ENCODE measurements at places on chromosomes 3 and 15.

- DNase-seq, result no peak
These were observed 328.8 kb upstream of the THBS1 start for GRCh38 chr15:39252134-39252470.

- no peak for DNase-seq
These were observed 185.1 kb upstream of the TPM1 start for GRCh38 chr15:62857411-62857853.

DNA sequence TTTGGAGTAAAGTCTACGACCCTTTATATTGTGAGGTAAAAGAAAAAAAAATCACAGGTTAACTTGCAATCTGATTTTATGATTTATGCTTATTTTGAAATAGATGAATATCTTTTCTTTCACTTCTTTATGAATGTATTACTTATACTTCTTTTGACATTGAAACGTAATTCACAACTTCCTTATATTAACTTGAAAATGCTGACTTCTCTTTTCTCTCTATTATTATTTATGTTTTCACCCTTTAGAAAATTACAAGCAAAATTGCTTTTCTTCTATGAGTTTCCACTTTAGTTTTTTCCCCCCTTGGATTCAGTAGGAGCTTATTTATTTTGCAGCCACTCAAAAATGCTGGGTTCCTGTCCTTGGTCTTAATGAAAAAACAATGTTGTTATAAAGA, 25.4 kb downstream of the ACP3 start:
- no peak for DNase-seq

DNA sequence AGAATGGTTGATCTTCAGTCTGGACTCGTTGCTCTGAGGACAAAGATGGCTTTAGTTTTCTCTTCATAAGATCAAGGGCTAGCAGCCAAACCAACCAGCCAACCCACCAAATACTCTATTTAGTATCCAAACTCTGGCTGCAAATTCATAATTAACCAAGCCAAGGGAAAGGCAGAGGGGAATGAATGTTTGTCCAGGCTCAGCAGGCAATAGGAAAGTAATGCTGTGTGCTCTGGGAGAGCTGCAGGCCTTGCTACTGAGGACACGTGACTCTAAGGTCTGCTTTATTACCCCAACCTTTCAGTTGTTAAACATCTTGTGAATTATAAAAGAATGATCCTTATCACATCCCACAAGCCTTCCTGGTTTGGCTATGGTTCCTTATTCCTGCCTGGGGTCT, 52.3 kb upstream of the GALNT15 start:
- no peak for DNase-seq

DNA sequence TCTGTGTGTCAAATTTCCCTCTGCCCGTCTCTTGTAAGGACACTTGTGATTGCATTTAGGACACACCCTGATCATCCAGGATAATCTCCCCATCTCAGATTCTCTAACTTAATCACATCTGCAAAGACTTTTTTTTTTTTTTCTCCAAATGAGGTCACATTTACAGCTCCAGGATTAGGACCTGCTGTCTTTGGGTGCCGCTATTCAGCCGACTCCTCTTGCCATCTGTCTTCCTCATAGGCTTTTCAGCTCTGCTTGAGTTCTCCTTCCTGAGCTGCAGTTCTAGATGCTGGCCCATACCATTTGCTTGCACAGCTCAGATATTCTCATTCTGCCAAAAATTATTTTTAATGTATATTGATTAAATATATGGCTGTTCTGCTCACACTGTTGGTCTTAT, 94.3 kb upstream of the TLE3 start:
- DNase-seq, result no peak

GRCh38 chr15:99580076-99580475, 14.3 kb downstream of the MEF2A start:
- DNase-seq, result no peak

- DNase-seq, result no peak
These were observed 48.5 kb downstream of the TM6SF1 start for GRCh38 chr15:83155942-83156341.

DNA sequence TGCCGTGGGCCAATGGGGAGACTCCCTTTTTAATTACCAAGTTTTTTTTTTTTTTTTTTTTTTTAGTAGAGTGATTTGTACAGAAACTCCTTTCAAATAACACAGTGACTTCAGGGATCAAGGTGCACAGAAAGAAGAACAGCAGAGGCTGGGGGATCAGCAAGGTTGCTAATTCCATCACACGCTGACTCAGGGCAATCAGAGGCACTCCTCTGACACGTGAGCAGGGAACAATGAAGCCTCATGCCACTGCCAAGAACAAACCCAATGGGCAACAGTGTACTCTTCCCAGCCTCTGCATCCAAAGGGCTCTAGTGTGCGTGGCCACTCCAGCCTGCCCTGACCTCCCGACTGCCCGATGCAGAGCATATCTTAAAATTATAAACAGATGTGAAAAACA, 186.7 kb upstream of the WNT5A start:
- DNase-seq, result no peak

GRCh38 chr3:171307046-171307585, 153.1 kb downstream of the TNIK start:
- no peak for DNase-seq

DNA sequence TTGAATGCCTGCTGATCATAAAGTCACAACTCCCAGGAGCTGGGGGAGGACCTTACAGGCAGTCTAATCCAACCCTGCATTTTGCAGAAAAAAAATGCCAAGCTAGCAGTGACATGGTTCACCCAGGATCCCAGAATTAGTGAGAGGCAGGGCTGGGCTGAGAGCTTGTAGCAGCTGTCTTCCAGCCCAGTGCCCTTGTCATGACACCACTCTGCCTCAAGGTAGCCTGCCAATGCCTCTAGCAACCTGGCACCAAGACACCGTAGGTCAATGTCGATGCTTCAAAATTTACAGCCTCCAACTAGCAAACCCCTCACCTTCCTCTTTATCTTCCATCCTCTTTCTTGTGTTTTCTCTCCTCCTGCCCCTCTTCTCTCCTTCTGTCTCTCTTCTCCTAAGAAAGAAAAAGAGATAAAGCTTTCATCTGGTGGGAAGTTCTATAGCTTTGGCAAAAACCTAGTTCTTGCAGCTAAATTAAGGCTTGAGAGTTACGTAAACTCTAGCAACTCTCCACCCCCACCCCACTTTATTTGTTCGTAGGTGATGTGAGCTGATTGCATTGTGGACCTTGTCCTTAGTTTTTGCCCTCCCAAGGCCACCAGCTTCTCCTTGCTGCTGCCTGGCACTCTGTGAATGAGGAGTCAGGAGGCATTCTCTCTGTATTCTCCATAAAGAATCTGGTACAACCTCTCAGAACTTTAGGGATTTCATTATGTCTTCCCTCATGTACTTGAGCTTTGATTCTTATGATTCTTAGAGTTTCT, 18.3 kb upstream of the BFSP2 start:
- no peak for DNase-seq

- no peak for DNase-seq
These were observed 131.4 kb downstream of the ATP1B3 start for GRCh38 chr3:142007710-142008399.

DNA sequence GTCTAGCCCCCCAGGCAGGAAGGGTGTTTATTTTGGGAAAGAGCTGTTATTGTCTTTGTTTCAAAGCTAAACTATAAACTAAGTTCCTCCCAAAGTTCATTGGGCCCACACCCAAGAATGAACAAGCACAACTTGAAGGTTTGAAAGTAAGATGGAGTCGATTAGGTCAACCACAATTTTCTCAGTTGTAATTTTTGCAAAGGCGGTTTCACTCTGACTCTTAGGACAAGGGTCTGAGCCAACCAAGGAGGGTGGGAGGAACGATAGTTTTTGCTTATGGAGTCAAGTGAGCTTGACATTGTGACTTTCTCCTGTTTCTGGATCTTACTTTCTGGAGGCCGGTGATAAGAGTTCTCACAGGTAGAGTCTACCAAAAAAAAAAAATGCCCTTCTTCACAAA, 5.8 kb upstream of the ZNF770 start:
- DNase-seq, result no peak

GRCh38 chr15:69265347-69265955, 33.3 kb upstream of the PAQR5 start:
- no peak for DNase-seq

DNA sequence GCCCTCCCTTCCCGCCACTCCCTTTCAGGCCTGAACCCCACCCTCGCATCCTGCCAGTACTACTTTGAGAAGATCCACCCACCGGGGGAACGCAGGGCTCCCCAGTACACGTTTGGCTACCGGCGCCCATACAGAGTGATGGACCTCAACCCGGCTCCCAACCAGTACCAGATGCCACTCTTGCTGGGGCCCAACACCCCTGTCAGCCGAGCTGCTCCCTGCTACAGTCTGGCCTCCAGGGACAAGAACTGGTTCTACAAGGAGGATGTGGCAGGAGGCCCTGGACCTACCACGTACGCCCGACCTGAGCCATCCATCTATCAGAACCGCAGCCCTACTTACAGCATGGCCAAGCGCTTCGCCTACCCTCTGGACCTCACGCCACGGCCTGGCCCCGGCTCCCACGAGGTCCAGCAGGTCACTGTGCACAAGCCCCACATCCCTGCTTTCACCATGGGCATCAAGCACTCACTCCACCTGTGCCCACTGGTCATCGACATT, 14.4 kb upstream of the CSPG4 start:
- no peak for DNase-seq

- DNase-seq, result no peak
These were observed 848 bp downstream of the SYNM start for GRCh38 chr15:99105514-99106341.

DNA sequence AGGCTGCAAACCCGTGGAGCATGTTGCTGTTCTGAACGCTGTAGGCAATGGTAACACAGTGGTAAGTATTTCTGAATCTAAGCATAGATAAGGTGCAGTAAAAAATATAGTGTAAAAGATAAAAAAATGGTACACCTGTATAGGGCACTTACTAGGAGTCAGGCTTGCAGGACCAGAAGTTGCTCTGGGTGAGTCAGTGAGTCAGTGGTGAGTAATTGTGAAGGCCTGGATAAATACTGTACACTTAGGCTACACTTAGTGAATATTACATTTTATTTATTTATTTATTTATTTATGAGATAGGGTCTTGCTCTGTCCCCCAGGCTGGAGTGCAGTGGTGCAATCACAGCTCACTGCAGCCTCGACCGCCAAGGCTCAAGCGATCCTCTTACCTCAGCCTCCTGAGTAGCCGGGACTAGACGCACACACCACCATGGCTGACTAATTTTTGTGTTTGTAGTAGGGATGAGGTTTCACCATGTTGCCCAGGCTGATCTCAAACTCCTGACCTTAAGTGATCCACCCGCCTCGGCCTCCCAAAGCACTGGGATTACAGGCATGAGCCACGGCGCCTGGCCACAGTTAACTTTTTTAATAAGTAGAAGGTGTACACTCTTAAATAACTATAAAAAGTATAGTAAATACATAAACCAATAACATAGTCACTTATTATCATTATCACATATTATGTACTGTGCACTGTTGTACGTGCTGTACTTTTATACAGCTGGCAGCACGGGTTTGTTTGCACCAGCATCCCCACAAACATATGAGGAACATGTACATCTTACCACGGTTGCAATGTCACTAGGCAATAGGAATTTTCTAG, 155.1 kb downstream of the IGF1R start:
- DNase-seq, result no peak

- DNase-seq, result no peak
These were observed 72.7 kb downstream of the CMTM8 start for GRCh38 chr3:32310918-32311839.

DNA sequence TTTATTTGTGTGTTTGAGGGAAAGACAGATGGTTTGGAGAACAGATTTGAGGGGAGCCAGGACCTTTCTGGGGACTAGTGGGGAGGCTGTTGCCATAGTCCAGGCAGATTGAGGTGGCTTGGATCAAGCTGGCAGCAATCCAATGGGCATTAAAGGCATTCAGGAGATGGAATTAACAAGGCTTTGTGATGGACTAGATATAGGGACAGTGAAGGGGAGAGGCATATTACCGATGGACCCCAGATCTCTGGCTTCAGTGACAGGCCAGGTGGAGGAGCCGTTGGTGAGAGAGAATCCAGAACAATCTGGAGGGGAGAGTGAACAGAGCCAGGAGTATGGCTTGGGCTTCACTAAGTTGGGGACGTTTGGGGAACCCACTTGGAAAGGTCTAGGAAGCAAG, 124.8 kb downstream of the EEFSEC start:
- no peak for DNase-seq

GRCh38 chr3:132803889-132804288, 81.7 kb upstream of the NPHP3 start:
- no peak for DNase-seq

DNA sequence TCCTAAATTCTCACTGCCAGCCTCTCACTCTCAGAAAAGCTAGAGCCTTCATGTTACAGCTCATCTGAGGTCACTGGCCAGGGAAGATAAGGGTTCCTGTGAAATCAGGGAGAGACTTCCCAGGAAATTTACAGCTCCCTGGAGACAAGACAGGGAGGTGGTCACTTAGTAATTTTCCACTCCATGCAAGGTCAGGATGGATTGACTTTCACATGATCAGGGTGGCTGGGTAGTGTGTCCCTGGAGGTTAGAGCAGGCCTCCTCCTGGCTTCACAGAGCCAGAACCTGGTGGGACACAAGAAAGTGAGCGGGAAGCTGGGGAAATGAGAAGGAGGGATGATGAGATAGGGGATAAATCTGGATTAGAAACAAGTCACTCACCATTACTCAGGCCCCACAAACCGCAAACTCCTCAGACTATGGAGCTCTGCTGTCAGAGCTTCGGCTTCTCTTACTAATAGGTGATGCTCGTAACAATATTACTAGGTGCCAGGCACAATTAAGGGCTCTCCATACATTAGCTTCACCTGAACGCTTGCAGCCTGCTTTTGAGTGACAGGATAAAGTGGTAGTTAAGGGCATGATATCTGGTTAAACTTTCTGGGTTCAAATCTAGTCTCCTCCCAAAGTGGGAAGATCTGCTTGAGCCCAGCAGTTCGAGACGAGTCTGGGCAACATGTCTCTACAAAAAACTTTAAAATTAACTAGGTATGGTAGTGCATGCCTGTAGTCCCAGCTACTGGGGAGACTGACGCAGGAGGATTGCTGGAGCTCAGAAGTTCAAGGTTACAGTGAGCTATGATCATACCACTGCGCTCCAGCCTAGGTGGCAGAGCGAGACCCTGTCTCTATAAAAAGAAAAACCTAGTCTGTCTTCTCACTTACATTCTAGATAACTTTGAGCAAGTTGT, 24.9 kb downstream of the DUOX2 start:
- no peak for DNase-seq

- DNase-seq, result no peak
These were observed 5.7 kb downstream of the RYK start for GRCh38 chr3:134244921-134245320.

DNA sequence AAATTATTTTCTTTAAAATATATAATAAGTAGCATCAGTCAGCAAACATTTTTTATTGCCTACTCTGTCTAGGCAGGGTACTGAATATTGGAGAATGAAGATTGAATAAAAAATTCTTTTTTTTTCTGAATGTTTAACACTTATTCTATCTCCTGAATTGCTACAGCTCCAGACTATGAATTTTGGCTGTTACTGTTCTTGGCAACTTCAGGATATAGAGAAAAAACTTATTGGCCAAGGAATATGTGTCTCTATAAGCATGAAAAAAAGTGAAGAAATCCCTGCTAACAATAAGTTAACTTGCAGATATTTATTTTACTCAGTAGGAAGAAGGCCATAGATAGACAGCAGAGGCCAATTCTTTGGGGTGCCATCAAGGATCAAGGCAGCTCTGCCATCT, 309.6 kb downstream of the RBMS3 start:
- DNase-seq, result no peak
